Suppressor macrophage (primary cell): ENCODE measurements at places on chromosomes 3 and 15.

- no peak for DNase-seq
These were observed 1.1 kb downstream of the ATP13A4 start for GRCh38 chr3:193553586-193553985.

- peak; percentile 73 for DNase-seq
These were observed 12.5 kb upstream of the NR1D2 start for GRCh38 chr3:23932571-23932970.

DNA sequence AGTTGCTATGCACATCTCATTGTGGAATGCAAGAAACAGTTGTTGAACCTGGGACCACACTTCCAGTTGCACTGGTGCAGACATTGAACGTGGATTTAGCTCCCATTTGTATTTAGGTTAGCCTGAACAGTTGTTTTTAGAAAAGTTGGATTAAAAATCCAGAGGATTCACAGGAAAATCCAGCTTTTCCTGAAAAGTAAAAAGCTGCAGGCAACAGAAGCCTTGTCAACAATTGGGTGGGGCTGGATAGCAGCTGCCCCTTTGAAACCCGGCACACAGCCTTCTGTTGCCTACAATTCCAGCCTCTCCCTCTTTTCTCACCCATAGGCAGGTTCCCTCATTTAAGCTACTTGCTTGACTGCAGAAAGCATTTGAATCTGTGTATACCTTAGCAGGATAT, 165.3 kb upstream of the TBL1XR1 start:
- no peak for DNase-seq

GRCh38 chr3:36937492-36937891, 7.4 kb downstream of the TRANK1 start:
- DNase-seq, result no peak

DNA sequence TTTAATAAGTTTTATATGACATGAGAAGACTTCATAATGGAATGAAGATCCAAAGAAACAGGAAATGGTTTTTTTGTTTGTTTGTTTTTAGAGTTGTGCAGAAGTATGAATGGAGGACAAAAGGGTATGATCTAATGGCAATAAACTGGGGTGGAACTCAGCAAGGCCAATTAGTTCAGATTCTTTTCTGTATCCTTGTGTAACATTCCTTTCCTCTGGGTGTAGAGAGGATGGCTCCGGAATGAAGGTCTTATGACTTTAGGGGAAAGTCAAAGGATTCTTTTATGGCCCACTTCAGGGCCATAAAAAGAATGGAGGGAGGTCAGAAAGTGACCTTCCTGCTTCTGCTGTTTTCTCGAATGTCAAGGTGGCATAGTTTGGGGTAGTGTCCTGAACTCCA, 152.6 kb downstream of the DPH6 start:
- DNase-seq, result no peak

GRCh38 chr3:128324911-128325592, 141.6 kb downstream of the DNAJB8 start:
- DNase-seq, result no peak

- DNase-seq, result no peak
These were observed 209.7 kb upstream of the DCBLD2 start for GRCh38 chr3:99111235-99111634.

GRCh38 chr3:100297784-100298183, 36.8 kb upstream of the NIT2 start:
- DNase-seq, result no peak

DNA sequence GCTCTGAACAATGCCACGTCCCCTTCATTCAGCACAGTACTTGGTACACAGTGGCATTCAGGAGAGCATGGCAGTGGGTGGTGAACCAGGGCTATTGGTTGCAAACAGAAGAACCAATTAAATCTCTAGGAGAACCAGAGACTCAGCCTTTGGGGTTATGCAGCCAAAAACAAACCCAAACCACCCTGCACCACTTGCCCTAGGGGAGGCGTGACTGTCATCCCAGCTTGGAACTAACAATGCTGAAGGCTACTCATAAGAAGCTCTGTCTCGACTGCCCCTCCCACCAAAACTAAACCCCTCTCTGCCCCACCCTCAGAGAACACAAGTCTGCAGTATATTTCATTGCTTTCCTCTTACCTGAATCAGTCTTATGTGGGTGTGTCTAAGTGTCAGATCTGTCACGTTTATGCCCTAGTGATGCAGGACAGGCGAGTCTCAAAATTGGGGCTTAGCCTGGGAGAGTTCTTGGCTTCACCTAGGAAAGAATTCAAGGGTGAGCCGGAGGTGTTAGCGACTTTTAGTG, 15.2 kb upstream of the KLHL40 start:
- DNase-seq, result no peak

GRCh38 chr15:31101262-31102038, at the start of gene TRPM1:
Gene TRPM1, minus strand, starts transcription at chr15:31101725. Its CDS starts 20,370 bp downstream, at chr15:31081355.
- no peak for DNase-seq

DNA sequence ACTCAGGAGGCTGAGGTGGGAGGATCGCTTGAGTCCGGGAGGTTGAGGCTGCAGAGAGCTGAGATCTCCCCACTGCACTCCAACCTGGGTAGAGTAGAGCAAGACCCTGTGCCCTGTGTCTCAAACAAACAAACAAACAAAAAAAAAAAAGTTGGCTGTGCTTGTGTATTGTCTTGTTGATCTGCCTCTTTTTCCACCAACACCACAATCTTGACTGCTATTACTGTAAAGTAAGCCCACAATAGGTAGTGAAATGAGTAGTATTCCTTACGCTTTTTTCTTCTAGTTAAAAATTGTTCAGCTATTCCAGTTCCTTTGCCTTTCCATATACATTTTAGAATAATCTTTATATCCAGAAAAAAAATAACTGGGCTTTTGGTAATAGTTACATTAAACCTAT, 35.5 kb downstream of the PTH1R start:
- DNase-seq, result no peak

GRCh38 chr15:50698101-50698500, 11.5 kb upstream of the TRPM7 start:
- no peak for DNase-seq

- DNase-seq, result no peak
These were observed 159.0 kb upstream of the WNT5A start for GRCh38 chr3:55646121-55646520.

DNA sequence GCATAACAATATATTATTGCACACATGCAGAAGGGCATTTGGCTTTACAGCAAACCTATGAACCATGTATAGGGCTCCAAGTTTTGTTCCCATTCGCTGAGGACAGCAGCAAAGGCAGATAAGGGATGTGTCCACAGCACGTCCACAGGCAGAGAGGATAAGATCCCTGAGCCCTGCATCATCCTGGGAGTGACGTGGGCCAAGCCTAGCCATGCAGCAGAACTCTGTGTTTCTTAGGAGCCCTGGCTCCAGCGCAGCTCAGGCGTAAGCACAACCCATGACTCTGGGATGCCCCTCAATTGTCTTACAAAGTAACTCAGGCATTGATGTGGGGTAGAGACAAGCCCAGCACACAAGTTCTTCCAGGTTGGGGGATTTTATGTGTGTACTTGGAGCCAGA, 194.3 kb upstream of the CTDSPL start:
- no peak for DNase-seq

GRCh38 chr15:67193223-67193990, 61.1 kb downstream of the AAGAB start:
- DNase-seq, result no peak

DNA sequence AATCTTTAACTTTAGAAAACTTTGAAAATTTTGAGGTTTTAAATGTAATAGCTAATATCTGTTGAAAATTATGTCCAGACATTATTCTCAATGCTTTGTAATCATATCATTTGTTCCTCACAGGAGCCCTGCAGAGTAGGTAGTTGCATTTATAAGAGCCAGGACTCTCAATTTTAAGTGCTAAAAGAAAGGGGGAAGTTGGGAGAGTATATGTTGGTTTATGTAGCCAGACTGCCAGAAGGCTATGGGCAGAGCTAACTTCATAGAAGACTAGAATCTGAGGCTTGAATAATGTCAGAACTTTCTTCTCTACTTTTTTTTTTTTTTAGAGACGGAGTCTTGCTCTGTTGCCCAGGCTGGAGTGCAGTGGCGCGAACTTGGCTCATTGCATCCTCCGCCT, 9.1 kb downstream of the VPS8 start:
- no peak for DNase-seq

DNA sequence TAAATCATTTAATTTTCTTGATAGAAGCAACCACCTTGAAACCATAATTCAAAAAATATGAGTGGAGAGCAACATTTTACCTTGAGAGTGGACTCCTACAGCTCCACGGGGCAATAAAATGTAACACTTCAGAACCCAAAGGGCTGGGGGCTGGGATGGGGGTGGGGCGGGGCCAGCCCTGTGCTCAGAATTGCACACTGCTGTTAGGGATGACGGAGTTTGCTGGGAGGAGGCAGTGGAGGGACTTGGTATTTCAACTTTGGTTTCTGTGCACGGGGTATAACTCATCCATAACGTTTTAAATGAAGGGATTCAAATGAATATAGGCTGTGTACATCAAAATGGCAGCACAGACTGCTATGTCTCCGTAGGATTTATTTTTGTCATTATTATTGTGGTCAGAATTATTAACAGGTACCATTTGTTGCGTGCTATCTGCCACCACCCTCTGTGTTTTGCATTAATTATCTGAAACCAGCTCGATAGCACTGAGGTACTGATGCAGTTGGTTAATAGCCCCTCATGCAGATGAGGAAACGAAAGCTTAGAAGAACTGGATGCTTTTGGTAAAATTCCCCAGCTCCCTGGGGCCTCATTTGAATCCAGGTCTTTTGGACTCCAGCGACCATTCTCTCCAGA, 29.4 kb upstream of the WNT5A start:
- no peak for DNase-seq

DNA sequence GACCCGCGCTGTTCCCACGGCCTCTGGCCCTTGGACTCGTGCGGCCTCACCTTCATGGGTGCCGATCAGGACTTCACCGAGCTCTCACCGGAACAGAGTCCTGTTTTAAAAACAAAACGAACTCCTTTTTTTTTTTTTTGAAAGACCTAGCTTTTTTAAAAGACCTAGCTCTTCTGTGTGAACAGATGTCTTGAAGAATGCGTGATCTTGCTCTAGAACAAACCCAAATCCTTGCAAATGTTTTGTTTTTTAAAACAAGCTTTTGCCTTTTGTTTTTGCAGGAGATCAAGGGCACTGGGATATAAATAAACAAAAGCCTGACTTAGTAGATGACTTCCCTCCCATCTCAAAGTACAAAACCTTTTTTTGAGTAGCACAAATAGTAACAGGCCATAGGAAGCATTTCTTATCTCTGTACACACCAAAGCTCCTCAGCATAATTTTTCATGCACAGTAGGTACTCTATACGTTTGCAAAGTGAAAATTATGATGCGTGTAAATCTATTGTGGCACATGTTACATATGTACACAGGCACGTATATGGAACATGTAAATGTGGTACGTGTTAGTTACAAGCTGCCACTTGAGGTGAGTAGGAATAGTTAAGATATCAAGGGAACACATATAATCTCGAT, 1.1 kb upstream of the MSL2 start:
- no peak for DNase-seq

- DNase-seq, result no peak
These were observed 33.2 kb downstream of the SMAD6 start for GRCh38 chr15:66734961-66735908.

DNA sequence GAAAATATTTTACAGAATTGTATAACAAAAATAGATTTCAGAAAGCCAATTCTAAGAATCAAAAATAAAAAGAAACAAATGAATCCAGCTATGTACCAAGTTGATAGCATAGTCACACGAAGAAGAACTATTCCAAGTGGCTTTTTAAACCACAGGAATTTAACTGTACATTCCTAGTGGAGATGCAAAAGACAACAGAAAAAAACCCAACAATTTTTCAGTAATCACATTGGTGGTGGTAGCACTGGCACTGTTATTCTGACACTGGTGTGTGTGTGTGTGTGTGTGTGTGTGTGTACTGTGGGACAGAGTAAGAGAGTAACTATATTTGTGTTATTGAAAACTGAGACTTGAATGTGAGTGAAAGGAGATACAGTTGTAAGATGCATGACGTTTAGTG, 9.1 kb downstream of the BFSP2 start:
- DNase-seq, result no peak

- DNase-seq, result no peak
These were observed 59.0 kb upstream of the ACKR4 start for GRCh38 chr3:132538072-132538471.

DNA sequence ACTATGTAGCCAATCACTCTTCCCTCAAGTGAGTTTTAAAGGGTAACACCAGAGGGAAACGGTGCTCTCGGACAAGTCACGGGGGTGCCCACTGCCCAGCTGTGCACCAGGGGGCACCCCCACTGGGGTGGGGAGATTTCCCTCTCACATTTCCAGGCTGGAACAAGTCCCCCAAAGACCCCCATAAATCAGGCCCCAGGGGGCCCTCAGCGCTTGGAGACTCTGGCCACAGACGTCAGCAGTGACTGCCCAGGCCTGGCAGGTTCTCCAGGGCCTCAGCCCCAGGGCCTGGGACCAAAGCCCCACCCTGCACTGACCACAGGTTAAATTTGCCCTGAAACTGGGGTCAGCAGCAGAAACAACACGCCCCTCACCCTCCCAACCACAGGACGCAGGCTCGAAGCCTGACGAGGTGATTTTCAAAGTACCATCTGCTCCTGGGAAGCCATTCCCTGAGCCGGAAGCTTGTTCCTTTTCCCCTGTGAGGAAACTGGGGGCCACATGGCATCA, 17.0 kb downstream of the XXYLT1 start:
- DNase-seq, result no peak

GRCh38 chr15:61227269-61227949, 1.7 kb downstream of the RORA start:
- no peak for DNase-seq

- DNase-seq, result peak; percentile 83
These were observed 145.7 kb upstream of the CBLB start for GRCh38 chr3:106014518-106014917.

DNA sequence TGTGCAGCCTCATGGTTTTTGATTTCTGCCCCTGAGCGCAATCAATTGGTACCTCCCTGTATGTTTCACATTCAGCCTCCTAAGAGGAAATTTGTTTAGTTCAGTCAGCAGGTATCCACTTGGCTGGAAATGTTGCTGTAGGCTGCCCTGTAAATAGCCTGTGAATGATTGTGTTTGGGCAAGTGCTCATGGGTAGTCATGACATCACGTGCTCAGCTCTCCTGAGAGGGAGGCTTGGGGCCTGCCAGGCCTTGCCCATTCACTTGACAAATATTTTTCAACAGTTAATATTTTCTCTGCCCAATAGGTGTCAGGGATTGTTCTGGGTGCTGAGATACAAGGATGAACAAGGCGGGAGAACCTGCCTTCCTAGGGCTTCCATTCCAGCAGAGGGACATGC, 13.3 kb downstream of the HRH1 start:
- no peak for DNase-seq

GRCh38 chr3:71307991-71308697, 275.4 kb downstream of the FOXP1 start:
- no peak for DNase-seq

- no peak for DNase-seq
These were observed 35.3 kb downstream of the EFHB start for GRCh38 chr3:19898721-19899120.

GRCh38 chr15:58139989-58140522, 1.9 kb downstream of the AQP9 start:
- peak; percentile 95 for DNase-seq

DNA sequence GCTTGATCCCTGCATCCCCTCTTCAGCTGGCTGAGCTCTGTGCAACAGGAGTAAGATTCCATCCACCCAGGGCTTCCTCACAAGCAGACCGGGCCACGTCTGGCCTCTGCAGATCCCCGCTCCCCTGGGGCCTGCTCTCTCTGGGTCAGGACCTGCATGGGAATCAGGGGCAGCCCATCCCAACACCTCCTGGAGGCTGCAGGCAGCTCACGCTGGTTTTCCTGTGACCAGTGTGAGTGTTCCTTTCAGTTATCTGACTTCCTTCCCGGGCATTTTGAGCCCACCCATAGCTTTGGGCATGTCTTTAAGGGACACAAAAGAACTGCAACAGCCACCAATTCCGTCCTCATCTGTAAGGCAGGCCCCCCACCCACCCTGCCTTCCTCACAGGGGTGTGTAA, 16.3 kb downstream of the NUP210 start:
- DNase-seq, result no peak
